ENCODE measurements at places on chromosomes 12 and 14.

DNA sequence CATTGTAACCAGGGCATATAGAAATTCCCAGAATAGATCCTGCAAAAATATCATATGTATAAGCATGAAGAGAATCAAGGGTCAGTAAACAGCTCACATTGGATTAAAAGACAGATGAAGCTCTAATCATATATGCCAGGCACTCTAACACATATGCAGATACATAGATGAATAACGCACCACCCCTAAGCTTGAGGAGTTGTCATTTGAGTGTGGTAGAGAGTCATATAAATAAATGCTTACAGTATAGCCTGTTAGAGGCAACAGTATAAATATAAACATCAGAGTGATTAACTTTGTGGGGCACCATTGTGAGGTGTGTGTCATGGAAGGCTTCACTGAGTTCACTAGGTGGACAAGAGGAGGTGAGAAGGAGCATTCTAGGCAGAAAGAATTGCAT is 346.7 kb upstream of the PRICKLE1 start:
- no peak for DNase-seq

GRCh38 chr14:61113561-61114225 is 132.6 kb downstream of the SLC38A6 start:
- no peak for DNase-seq

DNA sequence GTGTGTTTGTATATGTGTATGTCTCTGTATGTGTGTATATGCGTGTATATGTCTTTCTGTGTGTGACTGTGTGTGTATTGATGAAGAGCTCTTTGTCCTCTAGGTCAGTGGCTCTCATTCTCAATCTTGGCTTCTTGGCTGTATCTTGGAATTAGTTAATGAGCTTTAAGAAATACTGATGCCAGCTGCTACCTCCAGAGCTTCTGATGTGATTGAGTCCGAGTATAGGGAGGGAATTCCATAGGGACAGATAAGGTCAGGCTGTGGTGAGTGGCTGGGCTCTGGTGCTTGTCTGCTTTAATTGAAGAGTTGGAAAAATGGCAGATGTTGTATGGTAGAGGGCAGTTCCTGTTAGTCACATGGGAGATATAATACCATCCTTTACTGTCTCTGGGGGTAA is 140.1 kb downstream of the C12orf75 start:
- no peak for DNase-seq

DNA sequence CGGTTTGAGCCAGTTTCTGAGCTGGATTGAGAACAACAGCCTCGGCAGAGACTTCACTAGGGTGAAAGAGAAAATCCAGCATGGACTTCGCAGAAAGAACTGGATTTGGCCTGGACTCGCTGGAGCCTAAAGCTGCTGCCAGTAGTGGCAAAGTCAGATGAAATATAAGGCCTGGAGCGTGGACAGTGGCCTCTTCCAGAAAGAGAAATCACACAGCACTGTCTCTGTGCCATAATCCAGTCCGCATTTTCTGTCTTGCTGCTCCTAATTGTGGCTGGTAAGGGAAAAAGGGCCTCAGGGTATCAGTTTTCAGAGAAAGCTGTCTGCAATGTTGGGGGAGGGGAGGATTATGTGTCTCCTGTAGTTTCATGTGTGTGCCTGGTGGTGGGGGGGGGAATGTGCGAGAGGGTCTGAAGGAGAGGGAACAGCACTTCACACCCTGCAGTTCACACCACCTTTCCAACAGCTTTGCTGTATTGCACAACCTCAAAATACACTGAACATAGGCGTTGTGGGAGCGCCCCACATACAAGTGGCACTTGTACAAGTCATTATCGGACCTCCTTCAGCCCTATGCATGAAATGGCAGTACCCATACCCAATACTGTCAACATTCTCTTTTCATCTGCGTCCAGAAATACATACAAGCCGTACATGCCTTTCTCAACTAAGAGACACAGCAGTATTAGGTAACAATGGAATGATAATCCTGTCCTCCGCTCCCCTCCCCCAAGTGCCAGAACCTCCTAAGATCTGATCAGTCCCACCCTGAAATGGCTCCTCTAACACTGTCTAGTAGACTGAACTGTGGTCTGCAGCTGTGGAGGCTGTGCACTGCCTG is 107.5 kb upstream of the ATF7IP start:
- peak; percentile 100 for DNase-seq

DNA sequence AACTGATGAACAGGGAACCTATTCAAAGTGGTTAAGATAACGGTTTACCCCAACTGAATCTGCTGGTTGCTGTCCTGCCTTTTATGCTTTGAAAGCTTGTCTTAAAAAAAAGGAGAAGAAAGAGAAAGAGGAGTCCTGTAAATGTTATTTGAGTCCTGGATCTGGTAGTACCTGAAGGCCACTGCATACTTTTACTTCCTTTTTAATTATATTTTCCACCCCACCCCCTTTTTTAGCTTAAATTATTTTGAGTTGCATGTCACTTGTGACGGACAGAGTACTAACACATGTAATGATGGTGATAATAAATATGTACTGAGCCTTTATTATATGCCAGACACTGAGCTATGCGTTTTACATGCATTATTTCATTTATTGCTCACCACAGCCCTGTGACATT is 2.5 kb upstream of the AMIGO2 start:
- DNase-seq, result no peak

Measured in retinal pigment epithelial cell (primary cell).